Cardiac muscle cell (in vitro differentiated cells and primary cell): ENCODE measurements at places on chromosomes 3 and 15.

- no peak for DNase-seq
Observed at GRCh38 chr15:92151741-92152140, 241.9 kb upstream of the ST8SIA2 start.

DNA sequence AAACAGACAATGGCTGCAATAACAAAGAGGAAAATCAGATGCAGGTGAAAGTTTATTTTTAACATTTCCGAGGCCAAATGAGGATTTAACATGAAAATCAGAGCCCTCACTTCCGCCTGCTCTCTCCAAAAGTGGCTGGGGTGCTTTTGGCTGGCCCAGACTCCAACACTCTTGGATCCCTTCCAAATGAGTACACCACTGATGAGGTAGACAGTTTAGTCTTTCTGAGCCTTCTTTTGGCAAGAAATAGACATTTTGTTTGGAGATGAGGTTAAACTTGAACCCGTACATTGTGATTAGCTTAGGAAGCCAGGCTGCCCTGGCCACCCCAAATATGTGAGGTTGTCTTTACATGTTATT lies 51.0 kb upstream of the TRA2B start:
- no peak for DNase-seq

DNA sequence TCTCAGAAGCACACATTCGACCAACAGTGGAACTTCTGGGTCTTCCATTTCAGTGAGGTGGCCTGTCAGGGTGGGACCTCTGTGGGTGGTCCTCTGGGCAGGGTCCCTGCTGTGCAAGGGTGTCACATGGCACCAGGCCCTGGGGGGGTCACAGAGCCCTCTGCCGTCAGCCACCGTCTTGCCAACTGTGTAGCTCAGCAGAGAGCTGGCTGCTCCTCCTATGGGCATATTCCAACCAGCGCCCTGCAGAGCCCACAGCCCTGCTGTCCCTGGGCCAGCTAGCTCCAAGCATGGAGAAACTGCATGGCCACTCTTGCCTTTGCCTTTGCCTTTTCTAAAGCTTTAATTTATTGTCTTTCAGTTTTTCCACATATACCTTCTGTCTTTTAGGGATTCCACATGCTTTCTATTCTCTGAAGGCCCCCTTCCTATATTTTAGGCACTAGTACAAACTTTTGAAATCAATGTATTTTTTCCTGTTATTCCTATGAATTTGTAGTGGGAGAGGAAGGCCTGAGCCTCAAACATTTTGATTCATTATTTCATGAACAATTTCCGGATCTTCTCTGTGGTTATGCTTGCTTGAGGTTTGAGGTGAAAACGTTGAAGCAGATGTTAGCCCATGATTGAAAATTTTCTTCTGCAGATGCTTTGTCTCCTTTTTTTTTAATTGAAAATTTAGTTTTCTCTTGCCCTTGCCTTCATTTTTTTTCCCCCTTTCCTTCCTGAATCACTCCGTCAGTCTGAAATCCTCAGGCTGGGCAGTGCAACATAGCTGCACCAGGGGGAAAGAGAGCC lies 11.7 kb downstream of the IQCF1 start:
- DNase-seq: no peak

DNA sequence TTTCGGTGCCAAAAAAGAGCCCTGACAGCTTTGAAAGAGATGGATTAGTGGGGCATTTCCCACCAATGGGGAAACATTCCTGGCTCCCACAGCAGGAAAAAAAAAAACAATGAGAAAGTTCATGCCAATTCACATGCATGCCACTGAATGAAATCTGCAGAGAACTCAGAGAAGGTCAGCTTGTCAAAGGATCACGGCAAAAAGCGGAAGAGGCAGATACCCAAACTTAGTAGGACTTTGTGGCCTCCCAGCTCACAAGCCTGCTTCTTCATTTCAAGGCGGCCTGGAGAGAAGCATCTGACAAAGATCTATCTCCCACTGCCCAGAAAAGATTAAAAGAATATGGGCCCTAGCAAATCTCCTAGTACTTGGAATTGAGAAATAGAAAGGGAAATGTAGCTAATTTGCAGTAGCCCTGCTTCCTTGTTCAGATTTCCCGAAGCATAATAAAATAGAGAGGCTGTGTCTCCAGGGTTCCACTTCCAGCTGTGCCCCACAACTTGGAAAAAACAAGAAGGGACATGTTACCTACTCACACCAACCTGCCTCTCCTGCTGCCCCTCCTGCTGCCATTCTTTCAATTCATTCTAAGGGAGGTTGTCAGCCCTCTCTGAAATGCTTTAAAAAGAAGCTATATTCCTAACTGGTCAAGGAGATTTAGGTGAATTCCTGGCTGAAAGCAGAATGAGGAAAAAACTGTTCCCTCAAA lies 170.4 kb downstream of the FHIT start:
- no peak for DNase-seq

DNA sequence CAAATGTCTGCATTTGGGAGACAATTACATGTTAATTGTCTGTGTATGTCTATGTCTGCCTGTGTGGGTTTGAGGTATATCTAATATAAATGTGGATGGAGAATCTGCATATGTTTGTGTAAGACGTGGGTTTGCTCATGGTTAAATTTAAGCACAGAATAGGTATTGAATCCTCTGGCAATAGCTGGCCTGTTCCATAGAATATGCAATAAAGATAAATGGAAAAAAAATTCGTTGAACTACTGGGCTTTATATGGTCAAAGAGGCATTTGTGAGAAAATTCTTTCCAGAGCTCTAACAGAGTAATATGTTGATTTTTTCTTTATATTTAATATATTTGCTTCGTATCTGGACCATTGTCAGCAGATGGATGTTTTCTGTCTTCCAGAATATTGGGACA lies 1.4 kb downstream of the VPS8 start:
- no peak for DNase-seq

DNA sequence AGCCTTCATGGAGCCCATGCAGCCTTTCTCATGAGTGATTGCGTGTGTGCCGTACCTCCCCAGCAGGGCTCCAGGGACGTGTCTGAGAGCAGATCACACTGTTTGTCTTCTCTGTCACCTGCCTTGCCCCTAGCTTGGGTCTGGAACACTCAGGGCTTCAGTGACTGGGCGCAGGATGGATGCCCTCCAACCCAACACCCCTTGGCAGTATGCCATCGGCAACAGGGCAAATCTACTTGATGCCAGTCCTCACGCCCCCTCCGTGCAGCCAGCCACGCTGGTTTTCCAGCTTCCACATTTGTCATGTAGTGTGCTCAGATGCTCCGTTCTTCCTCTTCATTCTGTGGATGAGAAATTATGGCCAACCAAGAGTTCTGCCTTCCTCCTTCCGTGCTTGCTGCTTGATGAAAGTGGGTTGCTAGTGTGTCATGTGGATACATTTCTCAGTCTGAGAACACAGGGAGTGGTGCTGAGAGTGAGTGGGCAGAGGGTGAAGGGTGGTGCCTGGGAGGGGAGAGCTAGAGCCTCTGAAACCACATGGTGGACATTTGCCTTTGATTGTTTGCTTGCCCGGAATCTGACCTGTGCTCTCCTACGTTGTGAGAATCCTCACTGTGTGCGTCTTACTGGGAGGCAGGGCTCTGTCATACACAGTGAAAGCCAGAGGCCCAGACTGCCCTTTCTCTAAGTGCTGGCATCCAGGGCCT lies 97.2 kb downstream of the FAM43A start:
- no peak for DNase-seq

- no peak for DNase-seq
Observed at GRCh38 chr3:190063490-190063889, 57.2 kb downstream of the P3H2 start.

DNA sequence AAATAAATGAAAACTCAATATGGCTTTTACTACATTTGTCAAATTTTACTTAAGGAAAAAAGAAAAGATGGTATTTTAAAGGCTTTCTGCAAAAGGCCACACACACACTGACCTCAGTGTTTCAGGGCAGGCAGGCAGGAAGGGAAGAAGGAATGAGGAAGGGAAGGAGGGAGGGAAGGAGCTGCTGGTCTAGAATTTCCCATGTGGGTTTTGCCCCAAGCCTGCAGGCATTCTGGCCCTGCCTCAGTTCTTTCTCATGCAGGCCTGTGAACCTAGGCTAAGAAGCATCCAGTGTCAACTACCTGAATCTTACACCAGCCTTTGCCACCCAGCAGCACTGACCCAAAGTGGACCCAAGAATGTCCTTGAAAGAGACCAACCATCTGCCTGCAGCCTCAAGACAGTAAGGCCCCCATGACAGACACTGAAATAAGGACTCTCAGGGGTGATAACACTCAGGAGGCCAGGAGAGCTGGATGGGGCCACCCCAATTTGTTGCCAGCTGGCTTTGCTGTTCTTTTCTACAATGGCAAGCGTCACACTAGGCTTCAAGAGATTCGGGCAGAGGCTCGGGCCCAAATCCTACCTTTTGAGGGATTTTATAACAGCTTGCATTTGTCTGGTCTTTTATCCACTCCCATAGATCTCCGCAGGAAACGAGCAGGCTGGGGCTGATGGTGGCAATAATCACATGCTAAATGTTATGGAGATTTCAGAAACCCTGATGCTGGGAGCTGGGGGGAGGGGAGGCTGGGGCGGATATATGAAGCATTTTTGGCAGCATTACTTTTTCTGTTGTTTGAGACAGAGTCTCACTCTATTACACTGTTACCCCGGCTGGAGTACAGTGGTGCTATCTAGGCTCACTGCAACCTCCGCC lies 51.4 kb downstream of the XXYLT1 start:
- no peak for DNase-seq

DNA sequence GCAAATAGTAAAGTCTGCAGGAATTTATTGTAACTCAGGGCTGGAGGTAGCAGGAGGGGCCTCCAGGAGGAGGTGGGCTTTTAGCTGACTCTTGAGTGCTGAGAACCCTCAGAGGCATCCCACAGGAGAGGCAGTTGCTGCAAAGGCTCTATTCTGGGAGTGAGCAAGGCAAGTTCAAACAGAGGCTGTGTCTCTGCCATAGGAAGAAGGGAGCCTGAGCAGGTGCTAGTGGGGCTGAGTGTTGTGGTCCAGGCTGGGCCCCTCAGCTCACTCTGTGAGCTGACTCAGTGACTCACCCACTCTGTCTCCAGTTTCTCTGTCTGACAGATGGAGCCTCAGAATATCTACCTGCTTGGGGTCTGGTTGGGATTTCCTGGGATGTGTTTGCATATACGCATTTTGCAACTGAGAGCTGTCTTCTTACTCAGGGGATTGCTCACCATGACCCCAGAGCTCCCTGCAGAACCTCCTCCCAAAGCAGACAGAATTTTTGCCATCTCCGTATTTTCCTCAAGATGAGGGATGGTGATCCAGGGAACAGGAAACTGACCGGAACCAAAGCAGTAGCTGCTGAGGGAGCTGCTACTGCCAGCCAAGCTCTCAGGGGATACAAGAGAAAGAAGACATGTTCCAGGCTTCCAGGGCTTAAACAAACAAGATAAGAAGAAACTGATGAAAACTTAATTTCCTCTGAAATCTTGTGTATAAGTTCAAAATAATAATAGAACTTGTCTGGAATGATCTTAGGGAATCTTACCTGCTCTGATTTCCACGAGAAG lies 13.6 kb upstream of the NOX5 start:
- DNase-seq: peak; percentile 22

GRCh38 chr3:141147657-141148056 lies 84.0 kb upstream of the PXYLP1 start:
- no peak for DNase-seq

- DNase-seq: no peak
Observed at GRCh38 chr15:98530570-98530969, 117.8 kb upstream of the IGF1R start.

DNA sequence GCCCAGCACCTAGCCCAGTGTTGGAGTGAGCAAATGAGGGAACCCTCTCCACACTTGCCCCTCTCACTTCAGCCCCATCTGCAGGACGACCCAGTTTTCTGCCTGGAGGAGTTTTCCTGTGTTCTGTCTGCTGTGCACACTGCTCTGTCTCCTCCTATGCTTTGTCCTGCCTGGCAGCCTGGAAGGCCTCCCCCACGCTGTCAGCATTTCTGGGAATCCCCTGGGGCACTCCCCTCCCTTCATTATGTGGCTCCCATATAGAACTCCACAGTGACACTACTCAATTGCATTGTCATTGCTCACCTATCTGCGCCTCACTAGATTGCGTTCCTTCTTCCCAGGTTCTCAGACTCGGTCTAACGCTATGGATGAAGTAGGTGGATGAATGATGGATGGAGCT lies 13.9 kb downstream of the CLSTN2 start:
- DNase-seq: no peak

DNA sequence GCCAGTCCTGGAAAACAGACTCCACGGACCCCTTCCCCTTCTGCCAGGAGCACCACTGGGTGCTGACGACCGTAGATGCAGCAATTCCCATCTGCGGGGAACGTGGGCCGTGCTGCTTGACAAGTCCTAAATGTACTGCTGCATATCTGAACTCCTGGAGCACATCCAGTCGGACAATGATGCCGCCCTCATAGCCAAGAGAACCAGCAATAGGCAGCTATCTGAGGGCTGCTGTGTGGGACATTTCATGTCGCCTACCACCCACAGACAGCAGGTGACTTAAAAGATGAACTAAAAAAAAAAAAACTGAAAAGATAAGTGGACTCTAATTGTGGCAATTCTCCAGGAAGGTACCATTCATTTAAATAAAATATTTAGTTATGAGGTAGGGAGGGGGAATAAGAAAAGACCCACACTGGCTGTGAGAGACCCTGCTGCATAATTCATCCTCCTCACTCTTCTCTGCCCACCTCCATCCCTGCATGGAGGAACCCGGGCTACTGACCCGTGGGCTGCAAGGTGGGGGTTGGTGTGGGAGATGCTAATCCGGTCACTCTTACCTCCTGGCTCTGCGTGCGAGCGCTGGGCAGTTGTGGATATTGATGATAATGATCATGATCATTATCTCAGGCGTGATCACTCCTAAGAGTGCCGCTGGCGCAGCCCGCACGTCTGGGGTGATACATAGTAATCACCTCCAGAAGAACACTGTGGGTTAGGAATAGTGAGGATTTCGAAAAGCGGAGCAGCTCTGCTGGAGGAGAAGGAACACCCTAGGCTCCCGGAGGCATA lies 28.3 kb downstream of the ALS2CL start:
- no peak for DNase-seq

- no peak for DNase-seq
Observed at GRCh38 chr3:34758630-34759261, 880.6 kb upstream of the ARPP21 start.

- DNase-seq: no peak
Observed at GRCh38 chr15:99720533-99720932, 12.7 kb downstream of the LYSMD4 start.

- DNase-seq: no peak
Observed at GRCh38 chr3:36991923-36992805, 767 bp downstream of the EPM2AIP1 start.
